ENCODE measurements at places on chromosomes 2 and 18.

DNA sequence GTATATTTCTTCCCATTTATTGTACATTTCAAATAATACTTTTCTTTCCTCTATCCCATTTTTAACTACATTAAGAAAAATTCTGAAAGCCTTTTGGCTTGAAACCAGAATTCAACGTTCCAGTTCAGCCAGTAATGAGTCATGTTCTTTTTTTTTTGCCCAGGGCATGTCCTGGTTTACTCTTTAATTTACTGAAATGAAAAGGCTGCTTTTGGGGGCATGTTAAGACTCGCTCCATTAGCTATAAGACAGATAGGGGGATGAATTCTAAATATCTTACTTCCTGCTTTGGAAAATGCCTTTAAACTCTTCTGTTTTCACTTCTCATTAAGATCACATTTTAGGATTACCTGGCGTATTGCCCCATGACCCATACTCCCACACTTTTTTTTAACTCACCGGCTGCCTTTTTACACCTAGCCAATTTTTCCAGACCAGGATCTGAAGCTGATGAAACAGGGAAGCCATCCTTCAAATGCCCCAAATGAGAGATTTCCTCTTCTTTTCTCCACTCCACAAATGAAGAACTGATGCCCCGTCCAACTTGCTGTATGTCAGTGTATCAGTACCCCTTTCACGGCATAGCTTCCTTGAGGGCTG lies 585 bp downstream of the ABCA12 start:
- DNase-seq, result no peak

DNA sequence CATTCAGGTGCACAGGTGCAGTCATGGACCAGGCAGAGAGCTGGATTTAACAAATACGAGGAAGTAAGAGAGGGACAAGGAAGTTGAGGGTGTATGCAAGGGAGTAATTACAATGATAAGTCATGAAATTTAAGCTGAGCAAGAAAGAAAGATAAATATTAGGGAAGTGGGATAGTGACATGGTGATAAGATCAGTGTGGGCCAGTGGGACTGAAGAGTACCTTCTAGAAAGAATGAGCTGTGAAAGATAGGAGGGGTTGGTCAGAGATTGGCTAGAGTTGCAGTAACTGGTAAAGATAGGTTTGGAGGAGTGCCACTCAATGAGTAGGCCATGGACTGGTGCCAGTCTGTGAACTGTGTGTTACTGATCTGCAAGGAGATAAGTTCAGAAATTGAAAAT lies 200.8 kb upstream of the SIX3 start:
- peak; percentile 75 for DNase-seq

DNA sequence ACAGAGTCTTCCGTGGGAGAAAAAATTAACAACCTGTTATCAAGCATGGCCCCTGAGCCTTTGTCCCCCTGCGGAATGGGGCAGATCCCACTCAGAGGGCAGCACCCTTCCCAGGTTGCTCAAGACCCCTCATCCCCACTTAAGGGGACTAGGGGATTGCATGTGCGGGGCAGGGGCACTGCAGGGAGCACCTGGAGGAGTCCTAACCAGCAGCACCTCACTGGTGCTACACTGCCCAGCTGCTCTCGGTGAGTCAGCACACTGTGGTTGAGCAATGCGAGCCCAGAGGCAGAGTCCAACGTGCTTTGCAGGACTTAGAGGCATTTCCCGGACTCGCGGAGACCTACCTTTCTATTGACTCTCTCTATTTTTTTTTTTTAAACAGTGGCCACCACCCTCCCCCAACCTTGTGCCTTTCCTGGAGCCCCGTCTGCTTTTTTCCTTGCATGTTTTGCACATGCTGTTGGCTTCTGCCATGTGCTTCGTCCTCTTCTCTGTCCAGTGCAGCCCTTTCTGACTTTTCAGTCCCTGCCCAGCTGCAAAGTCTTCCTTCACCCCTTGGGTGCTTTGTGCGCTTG lies 74.0 kb downstream of the IL1R2 start:
- DNase-seq, result no peak

GRCh38 chr18:63590373-63590772 lies 3.2 kb downstream of the SERPINB13 start:
- DNase-seq, result no peak

GRCh38 chr2:161480123-161480522 lies 64.0 kb downstream of the TBR1 start:
- DNase-seq, result no peak

GRCh38 chr2:66665124-66665984 lies 230.4 kb downstream of the MEIS1 start:
- DNase-seq, result no peak

DNA sequence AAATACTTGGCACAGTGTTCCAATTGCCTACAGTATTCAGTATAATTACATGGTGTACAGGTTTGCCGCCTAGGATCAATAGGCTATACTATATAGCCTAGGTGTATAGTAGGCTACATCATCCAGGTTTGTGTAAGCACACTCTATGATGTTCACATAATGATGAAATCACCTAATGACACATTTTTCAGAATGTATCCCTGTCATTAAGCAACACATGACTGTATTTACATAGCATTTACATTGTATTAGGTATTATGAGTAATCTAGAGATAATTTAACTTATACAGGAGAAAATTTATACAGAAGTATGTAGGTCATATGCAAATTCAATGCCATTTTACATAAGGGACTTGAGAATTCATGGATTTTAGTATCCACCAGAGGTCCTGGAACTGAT lies 35.4 kb downstream of the SCN7A start:
- no peak for DNase-seq

- no peak for DNase-seq
These were observed 248.3 kb upstream of the KYNU start for GRCh38 chr2:142629193-142629592.

GRCh38 chr2:178523596-178524134 lies 43.4 kb downstream of the PLEKHA3 start:
- DNase-seq, result no peak

GRCh38 chr18:7953095-7953958 lies 386.2 kb downstream of the PTPRM start:
- DNase-seq, result no peak

DNA sequence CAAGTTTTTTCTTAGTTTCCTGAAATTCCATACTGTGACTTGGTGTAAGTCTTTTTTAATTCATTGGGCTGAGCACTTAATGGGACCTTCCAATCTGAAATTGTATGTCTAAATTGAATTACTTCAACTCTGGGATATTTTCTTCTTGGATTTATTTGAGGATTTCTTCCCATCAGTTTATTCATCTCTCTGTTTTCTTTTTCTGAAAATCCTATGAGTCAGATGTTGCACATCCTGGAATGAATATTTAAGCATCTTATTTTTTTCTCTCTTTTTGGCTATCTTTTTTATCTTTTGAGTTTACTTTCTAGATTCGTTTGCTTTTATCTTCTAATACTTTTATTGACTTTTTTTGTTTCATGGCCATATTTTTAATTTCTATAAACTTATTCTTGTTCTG lies 55.4 kb upstream of the ACYP2 start:
- no peak for DNase-seq

DNA sequence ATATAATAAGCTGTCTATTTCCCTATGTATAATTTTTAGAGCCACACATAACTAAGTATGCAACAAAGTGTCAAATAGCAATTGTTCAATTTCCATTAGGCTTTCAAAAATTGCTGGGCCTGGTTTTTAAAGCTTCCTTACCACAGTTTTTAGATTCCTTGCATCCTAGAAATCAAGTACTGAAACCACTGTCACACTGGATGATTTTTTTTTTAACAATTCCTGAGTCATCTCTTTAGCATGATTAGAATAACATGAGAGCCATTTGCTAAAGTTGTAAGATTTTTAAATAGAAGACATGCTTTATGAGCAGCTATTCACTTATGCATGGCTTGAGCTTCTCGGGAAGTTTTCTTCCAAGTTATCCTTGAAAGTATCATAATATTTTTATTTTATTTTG lies 319.5 kb upstream of the NXPH2 start:
- no peak for DNase-seq

DNA sequence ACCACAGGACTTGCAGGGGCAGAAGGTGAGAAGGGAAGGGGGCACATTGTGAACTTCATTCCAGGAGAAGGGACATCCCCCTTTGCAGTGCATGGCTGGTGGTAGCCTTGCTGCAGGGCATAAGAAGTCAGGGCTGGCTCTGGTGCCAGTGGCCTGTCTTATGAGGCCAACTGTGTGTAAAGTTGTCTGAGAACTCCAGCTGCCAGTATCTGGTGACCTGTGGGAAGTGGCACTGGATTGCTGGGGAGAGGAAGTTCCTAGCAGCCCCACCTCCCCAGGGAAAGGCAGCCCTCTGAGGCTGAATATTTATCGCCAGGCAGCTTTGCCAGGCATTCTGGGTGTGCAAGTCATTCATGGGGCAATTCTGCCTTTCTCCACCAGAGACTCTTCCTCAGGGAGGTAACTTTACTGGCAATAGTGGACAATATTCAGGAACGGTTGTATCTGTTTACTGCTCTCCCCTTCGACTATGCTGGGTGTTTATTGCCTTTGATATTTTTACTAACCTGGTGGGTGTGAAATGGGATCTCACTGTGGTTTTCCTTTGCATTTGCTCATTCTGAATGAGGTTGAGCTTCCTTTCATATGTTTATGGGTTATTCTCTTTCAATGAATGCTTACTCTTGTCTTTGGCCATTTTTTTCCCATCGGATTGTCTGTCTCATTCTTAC lies 12.3 kb downstream of the TRPM8 start:
- DNase-seq, result no peak

DNA sequence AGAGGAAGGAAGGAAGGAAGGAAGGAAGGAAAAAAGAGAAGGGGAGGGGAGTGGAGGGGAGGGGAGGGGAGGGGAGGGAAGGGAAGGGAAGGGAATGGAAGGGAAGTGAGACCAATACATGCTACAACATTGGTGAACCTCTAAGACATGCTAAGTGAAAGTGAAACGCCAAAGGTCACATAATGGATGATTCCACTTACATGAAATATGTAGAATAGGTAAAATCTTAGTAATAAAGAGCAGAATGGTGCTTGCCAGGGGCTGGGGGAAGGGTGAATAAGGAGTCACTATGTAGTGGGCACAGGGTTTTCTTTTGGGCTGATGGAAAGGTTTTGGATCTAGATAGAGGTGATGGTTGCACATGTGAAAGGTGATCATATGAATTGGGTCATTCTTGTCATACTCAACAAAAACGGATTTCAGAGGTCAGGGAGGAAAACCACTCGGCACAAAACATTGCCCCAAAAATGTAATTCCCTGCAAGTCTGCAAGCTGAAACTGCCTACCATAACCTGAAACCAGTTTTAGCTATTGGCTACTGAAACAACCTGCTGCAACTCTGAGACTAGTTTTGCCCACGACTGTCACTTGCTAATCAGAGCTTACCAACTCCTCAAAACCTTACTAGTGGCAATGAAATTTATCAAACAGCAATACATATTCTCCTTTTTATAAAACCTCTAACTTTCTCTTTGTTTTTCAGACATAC lies 59.2 kb downstream of the CCDC141 start:
- no peak for DNase-seq
